ENCODE measurements at places on chromosomes 3 and 15.

GRCh38 chr3:187247398-187247797 is 44.1 kb downstream of the MASP1 start:
- DNase-seq, result no peak

- no peak for DNase-seq
Measured at GRCh38 chr3:187628169-187628568, 42.0 kb downstream of the SST start.

- no peak for DNase-seq
Measured at GRCh38 chr3:45807681-45808540, 11.6 kb upstream of the SLC6A20 start.

DNA sequence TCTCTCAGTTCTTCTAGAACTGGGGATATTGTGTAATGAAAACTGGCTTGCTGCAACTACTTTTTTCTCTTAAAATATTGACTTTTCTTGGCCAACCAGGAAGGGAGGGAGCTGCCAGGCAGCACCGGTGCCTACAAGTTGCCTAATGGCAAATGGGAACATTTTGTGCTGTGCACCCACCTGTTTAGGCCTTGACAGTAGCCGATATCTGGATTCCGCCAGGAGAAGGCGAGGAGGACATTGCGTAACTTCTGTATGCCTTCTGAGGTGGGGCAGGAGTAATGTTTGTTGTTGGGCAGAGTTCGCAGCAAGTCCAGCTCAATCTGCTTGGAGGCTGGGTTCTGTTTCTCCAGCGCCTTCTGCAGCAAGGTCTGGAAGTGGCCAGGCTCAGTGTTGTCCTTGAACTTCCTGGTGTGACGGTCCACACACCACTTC is 64.9 kb downstream of the TBC1D2B start:
- DNase-seq, result no peak

DNA sequence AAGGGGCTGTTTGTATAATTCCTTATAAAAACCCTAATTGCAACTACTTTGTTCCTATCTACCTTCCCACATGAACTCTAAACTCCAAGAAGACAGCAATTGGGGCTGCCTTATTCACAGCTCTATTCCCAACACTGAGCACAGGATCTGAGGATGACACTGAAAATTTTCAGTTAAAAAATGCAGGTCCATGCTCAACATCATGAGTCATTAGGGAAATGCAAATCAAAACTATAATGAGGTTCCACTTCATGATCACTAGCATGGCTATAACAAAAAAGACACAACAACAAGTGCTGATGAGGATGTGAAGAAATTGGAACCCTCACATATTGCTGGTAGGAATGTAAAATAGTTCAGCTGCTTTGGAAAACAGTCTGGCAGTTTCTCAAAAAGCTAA is 12.9 kb downstream of the SUMF1 start:
- no peak for DNase-seq

DNA sequence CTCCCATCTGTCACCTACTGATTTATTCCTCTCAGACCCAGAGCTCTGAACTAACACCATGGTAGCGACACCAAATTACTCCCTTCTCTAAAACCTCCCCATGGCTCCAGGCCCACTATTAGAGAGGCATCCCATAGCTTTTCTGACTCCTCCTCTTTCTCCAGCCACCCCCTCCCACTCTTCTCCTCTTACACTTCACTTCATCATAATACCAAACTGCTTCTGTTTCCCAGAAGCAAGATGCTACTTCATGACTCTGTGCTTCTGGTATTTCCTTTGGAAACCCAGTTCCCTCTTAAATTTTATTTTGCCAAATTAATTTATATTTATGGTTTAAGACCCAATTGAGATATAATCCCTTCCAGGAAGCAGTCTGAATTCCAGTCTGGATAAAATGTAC is 465.1 kb upstream of the PDZRN3 start:
- no peak for DNase-seq

GRCh38 chr15:61700803-61701202 is 359.4 kb downstream of the VPS13C start:
- DNase-seq, result no peak

DNA sequence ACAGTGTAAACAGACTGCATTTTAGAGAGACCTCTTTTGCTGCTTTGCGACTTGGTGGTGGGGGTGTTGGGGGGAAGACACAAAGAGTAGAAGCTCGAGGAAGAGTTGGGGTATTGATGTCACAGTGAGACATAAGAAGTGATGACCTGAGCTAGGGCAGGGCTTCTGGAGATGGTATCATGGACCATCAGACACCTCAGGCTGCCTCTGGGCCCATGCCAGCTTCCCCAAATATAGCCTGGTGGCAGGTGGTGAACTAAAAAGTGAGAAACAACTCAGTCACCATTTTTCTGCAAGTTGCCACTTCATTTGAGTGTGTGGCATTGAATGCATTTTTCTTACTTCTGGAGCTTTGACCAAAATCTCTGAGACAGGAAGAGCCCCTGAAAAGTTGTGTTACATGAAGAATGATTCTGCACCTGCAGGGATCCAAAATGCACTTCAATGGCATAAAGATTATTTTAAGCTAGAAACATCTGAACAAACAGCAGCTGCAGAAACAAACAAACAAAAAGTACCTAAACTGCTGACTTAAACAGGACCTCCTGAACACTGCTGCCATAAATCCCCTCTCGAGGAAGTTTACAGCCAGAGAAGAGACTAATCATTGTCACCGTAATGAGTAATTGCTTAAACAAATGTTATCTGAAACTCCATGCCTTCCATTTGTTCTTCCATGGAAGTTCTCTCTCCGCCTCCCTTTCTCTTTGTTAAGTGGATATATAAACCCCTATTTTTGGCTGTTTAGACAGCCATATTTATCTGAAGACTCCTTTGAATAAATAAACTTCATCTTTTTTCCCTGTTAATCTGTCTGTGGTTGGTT is 15.2 kb upstream of the XIRP1 start:
- no peak for DNase-seq

- no peak for DNase-seq
Measured at GRCh38 chr3:123467046-123467445, 18.2 kb upstream of the ADCY5 start.

- no peak for DNase-seq
Measured at GRCh38 chr3:13714251-13714916, 165.5 kb downstream of the FBLN2 start.

DNA sequence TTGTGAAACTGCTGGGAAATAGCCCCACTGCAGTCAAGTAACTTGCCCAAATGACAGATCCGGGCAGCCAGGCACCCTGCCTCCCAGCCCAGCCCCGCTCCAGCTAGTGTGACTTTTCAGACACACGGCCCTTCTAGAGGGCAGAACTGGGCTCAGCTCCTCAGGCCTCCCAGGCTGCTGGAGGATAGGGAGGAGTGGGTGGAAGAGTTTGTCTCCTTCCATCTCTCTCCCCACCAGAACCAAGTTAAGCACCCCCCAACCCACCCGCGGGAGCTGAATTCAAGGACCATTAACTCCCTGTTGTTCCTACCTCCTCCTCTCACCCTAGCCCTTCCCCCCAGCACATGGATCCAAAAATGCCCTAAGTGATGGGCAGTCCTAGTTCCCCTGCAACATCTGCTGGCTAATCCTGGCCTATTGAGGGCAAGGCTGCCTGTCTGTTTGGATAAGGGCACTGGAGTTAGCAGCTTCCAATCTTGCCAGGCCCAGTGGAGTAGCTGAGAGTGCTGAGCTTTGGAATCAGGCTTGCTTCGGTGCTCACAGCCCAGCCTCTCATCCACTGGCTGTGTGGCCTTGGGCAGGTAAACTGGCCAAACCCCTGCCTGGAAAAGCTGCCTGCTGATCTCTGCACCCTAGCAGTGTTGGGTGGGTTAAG is 3.1 kb downstream of the CCDC33 start:
- no peak for DNase-seq

GRCh38 chr15:77624868-77625267 is 7.8 kb downstream of the LINGO1 start:
- DNase-seq, result no peak

GRCh38 chr3:14565868-14566588 is 25.9 kb upstream of the GRIP2 start:
- no peak for DNase-seq

DNA sequence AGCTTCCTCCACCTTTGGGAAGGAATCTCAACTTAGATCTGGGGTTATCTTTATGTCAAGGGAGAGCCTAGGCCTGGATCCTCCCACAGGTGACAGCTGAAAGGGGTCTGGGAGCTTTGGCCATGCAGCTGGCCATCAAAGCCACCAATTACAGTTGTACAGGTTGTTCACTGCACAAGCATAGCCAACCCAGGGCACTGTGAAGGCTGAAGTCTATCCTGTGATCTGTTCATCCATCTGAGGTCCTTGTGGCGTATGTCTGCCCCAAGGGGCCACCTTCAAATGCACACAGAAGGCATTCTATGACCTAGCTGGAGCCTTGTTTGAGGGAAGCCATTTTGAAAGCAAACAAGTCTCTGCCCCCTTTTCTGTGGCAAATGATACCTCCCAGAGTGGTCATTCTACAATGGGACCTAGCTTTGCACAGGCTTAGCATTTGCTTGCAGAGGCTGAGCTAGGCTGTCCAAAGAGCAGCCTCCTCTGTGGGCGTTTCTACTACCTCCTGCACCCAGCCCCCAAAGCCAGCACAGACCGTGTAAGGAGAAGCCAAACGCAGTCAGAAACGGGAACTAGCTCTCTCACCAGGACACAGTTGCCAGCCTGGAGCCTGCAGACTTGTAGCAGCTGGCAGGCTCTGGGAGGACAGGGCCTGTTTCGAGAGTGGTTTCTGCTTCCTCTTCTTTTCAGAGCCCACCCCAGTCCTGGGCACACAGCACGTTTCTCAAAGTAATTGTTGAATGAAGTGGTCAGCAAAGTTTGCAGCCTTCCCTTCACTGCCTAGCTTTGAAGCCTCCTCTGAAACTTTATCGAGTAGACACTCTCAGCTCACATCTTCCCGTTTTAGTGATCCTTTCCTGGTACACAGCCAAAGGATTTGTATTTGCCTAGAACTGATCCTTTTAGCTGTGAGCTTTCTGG is 157.3 kb upstream of the SMAD3 start:
- DNase-seq, result no peak

GRCh38 chr3:66386011-66386924 is 114.6 kb downstream of the LRIG1 start:
- DNase-seq, result no peak

- no peak for DNase-seq
Measured at GRCh38 chr3:33054100-33055092, 42.5 kb downstream of the GLB1 start.

- DNase-seq, result no peak
Measured at GRCh38 chr3:66738625-66739365, 238.0 kb upstream of the LRIG1 start.

- no peak for DNase-seq
Measured at GRCh38 chr15:85407421-85408269, 27.2 kb downstream of the AKAP13 start.

DNA sequence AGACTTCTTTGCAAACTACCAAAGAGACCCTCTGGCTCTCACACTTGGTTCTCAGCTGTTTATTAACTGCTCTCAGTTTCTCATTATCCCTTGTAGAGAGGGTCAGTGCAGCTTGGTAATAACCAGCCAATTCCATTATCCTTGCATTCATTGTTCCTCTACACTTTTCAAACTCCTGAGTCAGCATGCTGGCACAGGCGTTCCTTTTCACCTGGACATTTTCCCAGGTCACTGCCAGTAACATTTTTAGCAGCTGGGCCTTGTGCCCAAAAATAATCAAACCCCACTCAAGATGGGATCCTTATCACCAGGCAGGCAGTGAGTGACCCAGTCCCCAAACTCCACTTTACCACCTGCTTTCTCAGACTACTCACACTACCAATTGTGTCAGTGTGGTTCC is 4.8 kb upstream of the SUMF1 start:
- DNase-seq, result no peak

DNA sequence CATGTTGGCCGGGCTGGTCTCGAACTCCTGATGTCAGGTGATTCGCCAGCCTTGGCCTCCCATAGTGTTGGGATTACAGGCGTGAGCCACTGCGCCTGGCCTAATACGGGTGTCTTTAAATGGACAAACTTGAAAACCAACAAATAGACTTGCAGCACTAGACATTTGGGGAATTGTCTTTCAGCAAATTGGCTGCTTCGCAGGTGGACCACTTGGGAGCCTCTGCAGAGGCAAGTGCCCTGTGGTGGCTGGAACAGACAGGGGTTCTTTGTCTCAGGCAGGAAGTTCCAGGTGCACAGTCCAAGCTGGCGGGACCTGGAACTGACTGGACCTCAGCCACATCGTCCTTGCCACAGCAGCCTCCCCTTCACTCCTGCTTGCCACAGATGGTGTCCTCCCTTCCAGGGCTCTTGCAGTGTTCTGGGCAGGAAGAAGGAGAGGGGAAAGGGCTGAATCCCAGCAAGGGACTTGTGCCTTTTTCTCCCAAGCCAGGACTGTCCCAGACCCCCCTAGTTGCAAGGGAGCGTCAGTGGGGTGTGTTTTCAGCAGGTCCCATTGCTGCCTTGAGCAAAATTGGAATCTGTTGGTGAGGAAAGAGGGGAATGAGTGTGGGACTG is 94.3 kb downstream of the TBC1D2B start:
- DNase-seq, result no peak

DNA sequence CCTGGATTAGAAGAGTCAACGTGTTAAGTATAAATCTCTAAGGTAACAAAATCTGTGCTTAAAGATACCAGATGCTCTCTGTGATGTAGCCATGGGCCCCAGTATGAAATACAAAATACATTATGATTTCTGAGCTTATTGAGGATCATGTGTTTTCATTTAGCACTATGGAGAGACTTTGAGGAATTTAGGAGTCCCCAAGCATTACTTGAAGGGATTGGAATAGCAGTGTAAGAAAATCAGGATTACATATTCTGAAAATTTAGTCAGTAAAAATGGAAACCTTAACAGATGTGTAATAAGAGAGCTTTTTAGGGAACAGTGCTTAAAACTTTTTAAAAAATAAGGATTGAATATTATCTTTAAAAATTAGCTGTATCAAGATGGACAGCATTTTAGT is 35.5 kb downstream of the ECT2 start:
- no peak for DNase-seq

DNA sequence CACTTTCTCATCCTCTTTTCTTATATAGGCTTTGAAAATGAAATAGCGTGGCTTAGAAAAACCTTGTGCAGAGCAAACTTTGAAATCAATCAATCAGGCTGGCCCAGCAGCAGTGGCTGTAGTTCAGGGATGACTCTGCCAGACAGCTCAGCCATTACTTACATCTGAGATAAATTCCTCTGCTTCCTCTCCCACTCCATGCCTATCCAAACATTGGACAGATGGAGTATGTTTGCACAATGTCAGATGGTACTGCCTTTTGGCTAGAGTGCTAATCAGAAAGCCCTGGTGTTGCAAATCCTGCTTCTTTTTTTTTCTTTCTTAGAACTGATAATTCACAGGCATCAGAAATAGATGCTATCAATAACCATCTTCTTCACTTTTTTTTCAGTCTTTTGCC is 1065.1 kb downstream of the AGBL1 start:
- DNase-seq, result no peak

- DNase-seq, result no peak
Measured at GRCh38 chr15:73233623-73234022, 135.1 kb downstream of the HCN4 start.
